Pulmonary artery endothelial cell (primary cell): ENCODE measurements at places on chromosomes 5 and 9. TPM values are rescaled to one million over a fixed set of nuclear protein-coding genes. Genes with fewer than 3 reads are reported as not detected.

The PCDHA13 gene
- total RNA-seq: under 0.01 and 0.04 TPM in 2 replicates

GRCh38 chr9:133917375-133917774 is 74.7 kb downstream of the VAV2 start:
- no peak for DNase-seq

GRCh38 chr5:73250645-73251044 is 77.7 kb downstream of the TMEM174 start:
- no peak for DNase-seq

- DNase-seq: no peak
These were observed 39.5 kb downstream of the PRRT1B start for GRCh38 chr9:131584858-131585257.

GRCh38 chr5:134555890-134556311 is 30.4 kb downstream of the JADE2 start:
- DNase-seq: peak; percentile 71

- no peak for DNase-seq
These were observed 138.0 kb upstream of the C9orf72 start for GRCh38 chr9:27711241-27711640.

GRCh38 chr9:68951879-68952659 is 61.8 kb downstream of the PRKACG start:
- no peak for DNase-seq

DNA sequence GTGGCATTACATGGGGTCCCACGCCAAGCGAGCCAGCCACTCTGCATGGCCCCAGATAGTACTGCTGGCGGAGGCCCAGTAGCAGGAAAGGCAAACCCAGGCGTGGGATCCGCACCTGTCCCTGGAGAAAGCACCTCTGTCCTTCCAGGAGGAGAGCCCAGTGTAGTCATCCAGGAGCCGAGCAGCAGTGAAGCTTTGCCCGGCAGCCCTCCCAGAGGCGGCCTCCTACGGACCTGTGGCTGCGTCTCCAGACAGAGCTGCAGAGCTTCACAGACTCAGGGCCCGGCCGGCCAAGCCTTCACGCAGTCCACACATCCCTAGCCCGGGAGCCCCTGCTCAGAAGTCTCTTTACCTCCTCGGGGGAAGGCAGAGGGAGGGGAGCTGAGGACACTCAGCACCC is 100.8 kb upstream of the PPP1R26 start:
- DNase-seq: no peak
